Left ventricle myocardium inferior (tissue), 1 donor: ENCODE measurements at places on chromosomes 4 and X. TPM values are rescaled to one million over a fixed set of nuclear protein-coding genes. Genes with fewer than 3 reads are reported as not detected.

DNA sequence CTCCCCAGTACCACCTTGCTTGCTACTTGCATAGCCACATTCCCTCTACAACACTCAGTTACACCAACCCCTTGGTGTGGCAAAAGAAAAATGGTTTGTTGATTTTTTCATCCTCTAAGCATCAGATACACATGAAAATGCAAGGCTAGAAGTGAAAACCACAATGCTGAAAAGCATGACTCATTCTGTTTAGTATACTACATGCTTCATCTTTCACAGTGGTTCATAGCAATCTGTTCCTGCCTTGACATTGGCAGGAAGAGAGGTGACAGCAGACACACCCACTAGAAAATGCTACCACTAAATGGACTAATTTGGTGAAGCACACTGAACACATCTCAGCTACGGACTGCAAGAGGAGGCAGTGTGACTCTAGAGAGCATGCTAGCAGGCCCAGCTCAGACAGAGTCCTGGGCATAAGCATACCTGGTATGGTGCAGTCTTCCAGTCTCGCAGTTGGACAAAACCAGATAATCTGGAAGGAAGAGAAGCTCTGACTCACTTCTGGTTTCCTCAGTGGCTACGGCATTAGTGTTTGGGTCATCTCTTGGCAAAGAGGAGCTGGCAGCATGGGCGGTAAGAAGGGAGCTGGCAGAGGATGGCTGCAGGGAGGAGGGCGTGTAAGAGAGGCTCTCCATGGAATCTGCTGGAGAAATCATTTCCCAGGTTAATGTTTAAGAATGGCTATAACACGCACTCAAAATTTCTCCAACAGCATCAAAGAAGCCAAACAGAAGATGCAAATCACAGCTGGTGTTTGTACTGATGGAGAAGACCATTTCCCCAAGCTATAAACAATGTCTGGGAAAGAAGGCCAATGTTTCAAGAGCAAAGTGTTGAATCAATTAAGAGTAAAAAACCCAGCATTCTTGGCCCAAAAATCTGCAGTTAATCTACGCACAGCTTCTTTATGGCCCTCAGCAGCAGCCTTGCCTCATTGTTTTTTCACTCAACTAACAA lies 37.8 kb downstream of the GAB3 start:
- peak overlapping the region; percentile 33 for H3K27ac ChIP-seq
- no peak overlapping the region for H3K4me3 ChIP-seq
- H3K27me3 ChIP-seq: no peaks in the 10 kb centered on the region
- DNase-seq: no peak
- peaks cover 47% of the 10 kb centered on the region for H3K4me1 ChIP-seq

GRCh38 chr4:34939073-34939472 lies 1305.2 kb downstream of the ARAP2 start:
- H3K27me3 ChIP-seq: no peaks in the 10 kb centered on the region
- DNase-seq: no peak
- no peak overlapping the region for H3K4me3 ChIP-seq
- no peaks in the 10 kb centered on the region for H3K36me3 ChIP-seq
- no peak overlapping the region for H3K27ac ChIP-seq

DNA sequence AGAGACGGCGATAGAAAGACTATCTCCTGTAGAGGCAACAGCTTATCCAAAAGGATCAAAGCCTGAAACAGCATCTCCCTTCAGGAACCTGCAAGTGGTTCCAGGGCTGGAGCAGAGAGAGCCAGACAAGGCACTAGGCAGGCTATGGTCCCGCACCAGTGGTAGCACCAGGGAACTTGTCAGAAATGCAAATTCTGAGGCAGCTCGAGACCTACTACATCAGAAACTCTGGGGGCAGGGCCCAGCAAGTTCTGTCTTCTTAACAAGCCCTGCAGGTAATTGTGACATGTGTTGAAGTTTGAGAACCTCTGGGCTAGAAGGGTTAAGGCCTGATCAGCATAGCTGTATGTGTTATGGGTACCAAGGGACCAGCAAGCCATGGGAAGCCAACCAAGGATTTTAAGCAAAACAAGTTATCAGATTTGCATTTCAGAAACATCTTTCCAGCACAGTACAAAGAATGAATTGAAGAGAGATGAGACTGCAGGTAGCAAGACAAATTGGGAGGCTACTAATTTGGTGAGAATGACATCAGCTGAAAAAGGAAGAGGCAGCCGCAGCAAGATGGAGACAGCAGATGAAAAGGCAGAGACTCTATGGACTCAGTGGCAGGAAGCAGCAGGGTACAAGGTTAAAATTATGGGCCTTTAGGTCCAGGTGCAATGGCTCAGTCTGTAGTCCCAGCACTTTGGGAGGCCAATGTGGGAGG lies 139.7 kb downstream of the TSPAN5 start:
- no peaks in the 10 kb centered on the region for H3K36me3 ChIP-seq
- no peak for DNase-seq
- no peaks in the 10 kb centered on the region for H3K27me3 ChIP-seq
- peaks cover 30% of the 10 kb centered on the region for H3K4me1 ChIP-seq

- no peak overlapping the region for H3K27ac ChIP-seq
- H3K4me3 ChIP-seq: no peak overlapping the region
- H3K36me3 ChIP-seq: no peaks in the 10 kb centered on the region
- H3K4me1 ChIP-seq: no peaks in the 10 kb centered on the region
Measured at GRCh38 chr4:24770667-24771066, 24.7 kb upstream of the SOD3 start.

The TMEM31 gene
- not detected for total RNA-seq

- no peak overlapping the region for H3K4me3 ChIP-seq
- peaks cover 10% of the 10 kb centered on the region for H3K36me3 ChIP-seq
- H3K27me3 ChIP-seq: no peaks in the 10 kb centered on the region
- DNase-seq: no peak
- peak overlapping the region; percentile 92 for H3K27ac ChIP-seq
- H3K4me1 ChIP-seq: peaks cover 62% of the 10 kb centered on the region
Measured at GRCh38 chr4:38870098-38870808, 2.6 kb downstream of the FAM114A1 start.

The PPEF2 gene
- total RNA-seq: not detected

The SPACA5 gene
- total RNA-seq: not detected

The BTC gene
- 0.25 TPM for total RNA-seq

- DNase-seq: peak; percentile 26
- H3K4me1 ChIP-seq: peaks cover 70% of the 10 kb centered on the region
- no peak overlapping the region for H3K4me3 ChIP-seq
- H3K27me3 ChIP-seq: no peaks in the 10 kb centered on the region
- H3K36me3 ChIP-seq: no peaks in the 10 kb centered on the region
Measured at GRCh38 chr4:185865901-185866328, 53.9 kb upstream of the SORBS2 start.

- peak overlapping the region; percentile 93 for H3K27ac ChIP-seq
- peak overlapping the region; percentile 63 for H3K4me3 ChIP-seq
- H3K4me1 ChIP-seq: peaks cover 39% of the 10 kb centered on the region
- H3K27me3 ChIP-seq: no peaks in the 10 kb centered on the region
- no peak for DNase-seq
Measured at GRCh38 chr4:87531621-87532020, 2.4 kb upstream of the SPARCL1 start.

The SORCS2 gene
- 1.2 TPM for total RNA-seq

- H3K4me3 ChIP-seq: peak overlapping the region; percentile 80
- DNase-seq: no peak
- peak overlapping the region; percentile 95 for H3K27ac ChIP-seq
- no peaks in the 10 kb centered on the region for H3K27me3 ChIP-seq
- peaks cover 9% of the 10 kb centered on the region for H3K36me3 ChIP-seq
- peaks cover 11% of the 10 kb centered on the region for H3K4me1 ChIP-seq
Measured at GRCh38 chrX:23786268-23786815, 3.4 kb downstream of the SAT1 start.

DNA sequence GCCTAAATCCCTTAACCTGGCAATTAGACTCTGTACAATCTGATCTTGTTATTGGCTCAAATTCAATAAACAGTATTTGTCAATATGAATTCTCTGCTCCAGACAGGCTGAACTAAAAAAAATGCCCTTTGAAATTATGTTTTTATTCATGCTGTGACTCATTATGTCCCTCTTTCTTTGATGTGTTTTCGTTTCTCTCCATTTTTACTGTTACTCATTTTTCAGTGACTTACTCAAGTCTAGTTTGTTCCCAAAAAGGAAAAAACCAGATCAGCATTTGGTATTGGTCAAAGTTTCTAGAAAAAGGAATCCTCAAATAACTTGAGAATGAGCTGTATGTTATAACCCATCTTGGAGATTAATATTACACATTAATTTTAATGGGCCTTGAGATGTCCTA lies 40.4 kb downstream of the UNC5C start:
- no peak for DNase-seq
- no peak overlapping the region for H3K27ac ChIP-seq
- no peak overlapping the region for H3K4me3 ChIP-seq

DNA sequence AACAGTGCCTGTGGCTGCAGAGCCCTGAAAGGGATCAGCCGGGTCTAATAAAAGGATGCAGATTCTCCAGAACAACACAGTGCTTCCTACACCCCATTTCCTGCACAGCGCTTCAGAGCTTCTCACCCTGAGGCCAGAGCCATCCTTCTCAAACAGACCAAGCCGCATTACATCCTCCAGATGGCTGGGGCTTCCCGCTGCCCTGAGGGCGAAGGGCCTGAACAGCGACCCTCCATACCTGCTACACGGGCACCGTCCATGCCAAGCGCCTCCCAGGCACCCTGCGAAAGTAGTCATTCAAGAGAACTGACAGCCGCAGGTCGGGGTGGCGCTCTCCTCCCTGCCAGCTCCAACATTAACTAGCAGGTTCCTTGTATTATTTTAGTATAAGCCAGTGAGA lies 36.5 kb downstream of the ACOX3 start:
- H3K4me1 ChIP-seq: peaks cover 61% of the 10 kb centered on the region
- H3K36me3 ChIP-seq: peaks cover 42% of the 10 kb centered on the region
- no peak overlapping the region for H3K4me3 ChIP-seq
- no peak for DNase-seq
- H3K27me3 ChIP-seq: no peaks in the 10 kb centered on the region
- peak overlapping the region; percentile 81 for H3K27ac ChIP-seq

DNA sequence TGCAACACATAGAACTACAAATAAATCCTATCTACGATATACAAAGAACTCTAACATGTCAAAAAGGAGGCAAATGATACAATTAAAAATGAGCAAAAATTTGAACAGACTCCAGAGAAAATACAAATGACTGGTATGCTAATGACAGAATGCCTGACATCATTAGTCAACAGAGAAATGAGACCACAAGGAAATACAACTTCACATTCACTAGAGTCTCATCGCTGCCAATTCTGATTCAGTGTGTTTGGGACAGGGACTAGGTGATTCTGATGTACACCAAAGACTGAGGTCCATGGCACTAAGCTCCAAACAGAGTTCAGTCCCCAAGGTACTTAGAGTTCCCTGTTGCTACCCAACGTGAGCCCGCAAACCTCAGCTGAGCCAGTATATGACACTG lies 23.4 kb downstream of the SLC2A9 start:
- no peaks in the 10 kb centered on the region for H3K36me3 ChIP-seq
- no peaks in the 10 kb centered on the region for H3K27me3 ChIP-seq
- no peaks in the 10 kb centered on the region for H3K4me1 ChIP-seq
- DNase-seq: no peak
- no peak overlapping the region for H3K27ac ChIP-seq

The APELA gene
- total RNA-seq: not detected

The CT45A5 gene
- not detected for total RNA-seq

The GUCY1A1 gene
- total RNA-seq: 43.0 TPM

DNA sequence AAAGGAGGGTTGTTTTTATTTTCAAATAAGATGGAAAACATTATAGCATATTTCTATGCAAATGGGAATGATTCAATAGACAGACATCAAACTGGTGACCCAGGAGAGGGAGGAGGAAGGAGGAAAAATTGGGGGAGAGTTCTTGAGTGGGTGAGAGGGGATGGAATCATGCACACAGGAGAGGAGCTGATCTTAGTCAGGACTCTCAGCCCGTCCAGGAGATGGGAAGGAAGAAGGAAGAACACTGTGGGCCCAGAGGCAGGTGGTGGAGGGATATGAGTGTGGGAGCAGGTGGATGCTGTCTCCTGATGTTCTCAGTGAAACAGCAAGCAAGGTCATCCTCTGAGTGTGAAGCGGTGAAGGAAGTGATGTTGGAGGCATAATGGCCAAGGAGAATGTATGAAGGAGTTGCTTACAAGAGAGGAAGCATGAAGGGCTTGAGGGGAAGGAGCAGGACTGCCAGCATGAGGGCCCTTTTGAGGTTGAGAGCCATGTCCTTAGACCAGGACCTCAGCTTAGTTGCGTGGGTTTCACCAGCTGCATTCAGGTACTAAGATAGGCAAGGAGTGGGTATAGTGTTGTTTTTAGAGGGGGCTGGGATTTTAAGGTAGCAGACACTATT lies 161.7 kb upstream of the NAP1L5 start:
- H3K27me3 ChIP-seq: no peaks in the 10 kb centered on the region
- DNase-seq: no peak
- no peak overlapping the region for H3K4me3 ChIP-seq
- no peaks in the 10 kb centered on the region for H3K36me3 ChIP-seq

The CITED1 gene
- total RNA-seq: not detected

GRCh38 chr4:152117520-152117919 lies 356.7 kb upstream of the GATB start:
- H3K27ac ChIP-seq: no peak overlapping the region
- H3K27me3 ChIP-seq: no peaks in the 10 kb centered on the region
- H3K4me3 ChIP-seq: no peak overlapping the region
- no peaks in the 10 kb centered on the region for H3K36me3 ChIP-seq

The MAGEA12 gene
- not detected for total RNA-seq

DNA sequence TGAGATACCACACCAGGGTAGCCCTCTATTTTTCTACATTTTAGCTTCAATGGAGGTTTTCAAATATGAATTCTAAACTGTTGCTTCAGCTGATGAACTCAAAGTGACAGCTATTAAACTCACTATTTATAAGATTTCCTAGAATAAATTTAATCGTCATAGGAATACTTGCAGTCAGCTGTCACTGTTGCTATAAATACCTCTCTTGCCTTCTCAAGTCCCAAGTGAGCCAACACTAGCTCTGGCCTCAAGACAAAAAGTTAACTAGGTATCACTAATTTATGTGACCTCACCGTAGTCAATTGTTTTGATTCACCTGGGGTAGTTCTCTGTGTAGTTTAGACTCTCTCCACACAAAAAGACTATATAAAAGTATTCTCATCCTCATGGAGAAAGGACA lies 34.3 kb upstream of the PROM1 start:
- no peak overlapping the region for H3K4me3 ChIP-seq
- no peaks in the 10 kb centered on the region for H3K36me3 ChIP-seq
- no peak for DNase-seq
- H3K4me1 ChIP-seq: peaks cover 37% of the 10 kb centered on the region
- H3K27me3 ChIP-seq: no peaks in the 10 kb centered on the region

DNA sequence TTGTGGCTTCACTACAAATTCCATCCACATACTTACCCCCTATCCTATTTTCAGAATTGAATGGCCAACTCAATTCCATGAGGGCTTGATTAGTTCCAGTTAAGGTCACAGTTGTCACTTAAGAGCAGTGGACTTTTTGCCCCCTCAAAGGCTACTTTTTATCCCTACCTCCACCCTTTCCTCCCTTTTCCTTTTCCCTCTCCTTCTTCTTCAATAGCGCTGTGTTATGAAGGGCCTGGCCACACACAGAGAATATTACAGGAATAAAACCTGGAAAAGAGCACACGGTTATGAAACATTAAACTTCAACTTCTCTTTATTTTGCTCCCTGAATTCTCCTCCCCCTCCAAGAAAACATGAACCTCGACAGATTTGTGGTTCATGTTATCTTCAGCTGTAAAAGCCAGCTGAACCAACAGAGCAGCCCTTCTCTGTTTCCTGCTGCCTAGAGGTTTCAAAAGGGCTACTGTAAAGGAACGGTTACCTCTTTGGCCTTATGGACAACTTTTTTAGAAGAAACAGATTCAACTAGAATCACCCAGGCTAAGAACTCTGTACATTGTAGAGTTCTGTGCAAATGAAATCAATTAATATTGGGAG lies 87.0 kb upstream of the RPL34 start:
- no peaks in the 10 kb centered on the region for H3K27me3 ChIP-seq
- H3K36me3 ChIP-seq: no peaks in the 10 kb centered on the region
- H3K27ac ChIP-seq: no peak overlapping the region
- no peak overlapping the region for H3K4me3 ChIP-seq
- peaks cover 19% of the 10 kb centered on the region for H3K4me1 ChIP-seq
